ENCODE measurements at places on chromosomes 2 and 18. TPM values are rescaled to one million over a fixed set of nuclear protein-coding genes. Genes with fewer than 3 reads are reported as not detected.

GRCh38 chr2:201559067-201559710 is 84.1 kb downstream of the TMEM237 start:
- DNase-seq, result no peak

- DNase-seq, result peak; percentile 67
Measured at GRCh38 chr2:236569573-236569973, at the start of gene ACKR3. TSS of gene ACKR3 (plus strand) at chr2:236569825. CDS start at chr2:236580466, 10,641 bp downstream.

- DNase-seq, result no peak
Measured at GRCh38 chr18:60391571-60392226, 19.1 kb upstream of the MC4R start.

DNA sequence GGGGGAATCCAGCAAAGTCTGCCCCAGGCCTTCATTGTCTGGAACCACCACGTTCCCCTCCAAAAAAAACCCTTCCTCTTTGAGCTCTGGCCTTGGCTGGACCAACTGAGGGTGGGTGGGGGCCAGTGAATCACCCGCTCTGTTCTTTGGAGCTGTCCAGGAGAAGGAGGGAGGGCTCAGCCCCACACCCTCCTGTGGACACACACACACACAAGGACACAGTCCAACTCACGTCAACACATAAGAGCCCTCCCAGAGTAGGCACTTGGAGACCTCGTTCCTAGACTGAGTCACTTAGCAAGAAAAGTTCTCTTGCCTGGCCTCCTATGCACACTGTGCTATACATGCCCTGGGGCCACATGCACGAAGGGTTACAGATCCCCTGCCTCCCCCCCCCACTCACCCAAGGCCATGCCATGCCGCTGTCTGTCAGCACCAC is 1.2 kb upstream of the TNS1 start:
- DNase-seq, result no peak

DNA sequence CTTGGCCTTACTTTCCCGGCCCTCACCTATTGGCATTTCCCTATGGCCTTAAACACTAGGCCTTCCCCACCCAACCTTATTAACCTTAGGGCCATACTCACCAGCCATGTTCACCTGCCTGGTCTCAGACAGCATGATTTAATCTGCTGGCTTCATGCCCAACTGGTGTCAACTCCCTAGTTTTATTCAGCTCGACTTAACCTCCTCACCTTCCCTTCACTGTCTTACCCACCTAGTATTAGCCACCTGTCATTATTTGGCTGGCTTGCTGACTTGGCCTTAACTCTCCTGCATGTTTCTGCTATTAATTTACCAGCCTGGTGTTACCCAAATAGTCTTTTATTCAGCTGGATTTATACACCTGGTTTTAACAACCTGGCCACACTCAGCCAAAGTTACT is 136.0 kb upstream of the ZSWIM2 start:
- no peak for DNase-seq

GRCh38 chr2:234874347-234875046 is 77.3 kb upstream of the SH3BP4 start:
- DNase-seq, result no peak

GRCh38 chr18:77560341-77560992 is 310.8 kb downstream of the GALR1 start:
- no peak for DNase-seq

DNA sequence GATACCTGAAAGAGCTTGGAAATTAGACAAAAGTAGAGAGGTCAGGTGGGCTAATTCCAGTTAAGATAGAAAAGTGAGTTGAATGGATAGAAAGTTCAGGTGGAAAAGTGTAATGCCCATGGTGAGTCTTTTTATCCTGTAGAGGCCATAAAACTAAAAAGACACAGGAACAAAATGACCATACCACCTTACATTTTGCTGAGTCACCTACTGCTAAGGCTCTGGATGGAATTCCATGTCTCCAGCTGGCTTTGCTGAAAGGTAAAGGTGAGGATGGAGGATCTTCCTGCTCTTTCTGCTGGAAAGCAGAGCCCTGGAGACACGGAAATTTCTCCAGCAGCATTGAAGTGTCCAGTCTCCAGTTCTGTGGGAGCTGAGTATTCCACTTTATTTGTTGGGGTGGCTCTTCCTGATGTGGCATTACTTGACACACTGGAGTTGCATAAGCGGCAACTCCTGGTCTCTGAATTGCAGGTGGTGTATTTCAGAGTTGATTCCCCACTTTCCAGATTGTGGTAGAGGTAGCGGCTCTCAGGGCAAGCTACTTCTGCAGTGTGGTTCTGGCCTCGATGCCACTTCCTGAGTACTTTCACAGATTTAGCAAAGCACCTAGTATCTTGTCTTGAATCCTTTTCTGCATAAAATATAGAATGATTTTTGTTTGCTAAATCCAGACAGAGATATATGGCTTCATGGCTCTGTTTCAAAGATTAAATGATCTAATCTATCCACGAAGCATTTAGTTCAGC is 10.7 kb downstream of the IL1RL2 start:
- DNase-seq, result no peak

DNA sequence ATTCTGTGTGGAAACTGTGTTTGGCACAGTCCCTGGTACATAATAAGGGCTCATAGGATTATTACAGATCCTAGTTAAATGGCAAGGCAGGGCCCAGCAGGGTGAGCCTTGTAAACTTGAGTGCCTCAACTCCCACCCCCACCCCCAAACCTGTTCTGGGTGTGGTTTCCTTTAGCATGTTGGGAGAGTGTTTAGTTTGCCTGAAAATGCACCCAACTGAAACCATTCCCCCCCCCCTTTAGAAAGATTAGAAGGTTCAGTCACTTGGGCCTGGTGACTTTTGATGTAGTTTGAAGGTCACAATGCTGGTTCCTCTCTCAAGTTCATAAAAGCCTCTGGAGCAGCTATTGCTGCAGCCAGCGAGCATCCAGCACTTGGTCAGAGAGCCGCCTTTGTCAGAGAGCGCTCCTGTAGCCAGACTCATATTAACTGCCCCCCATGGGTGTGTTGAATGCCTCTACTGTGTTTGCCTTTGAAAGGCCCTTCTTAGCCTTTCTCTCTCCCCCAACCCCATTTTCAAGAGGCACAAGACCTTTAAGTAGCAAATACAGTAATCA is 113.7 kb downstream of the SPTBN1 start:
- no peak for DNase-seq

Gene FKBP1B
- total RNA-seq, result 5.2 TPM

Gene LYG1
- total RNA-seq, result not detected

Gene ECEL1
- total RNA-seq, result not detected

Gene C2orf92
- 8.6 TPM for total RNA-seq

Data from A172 (cell line).